ENCODE measurements at places on chromosomes 11 and 22. TPM values are rescaled to one million over a fixed set of nuclear protein-coding genes. Genes with fewer than 3 reads are reported as not detected.

The SYT8 gene
- not detected for total RNA-seq

The C11orf21 gene
- total RNA-seq = 88.9 TPM

The MS4A3 gene
- 0.40 TPM for total RNA-seq

The ZC3H12C gene
- total RNA-seq = 0.14 TPM

The CCDC81 gene
- total RNA-seq = 1.3 TPM

The MEI1 gene
- 72.9 TPM for total RNA-seq

The RAG2 gene
- total RNA-seq = not detected

The LAMTOR1 gene
- 66.4 TPM for total RNA-seq

The BIRC3 gene
- 82.6 TPM for total RNA-seq

DNA sequence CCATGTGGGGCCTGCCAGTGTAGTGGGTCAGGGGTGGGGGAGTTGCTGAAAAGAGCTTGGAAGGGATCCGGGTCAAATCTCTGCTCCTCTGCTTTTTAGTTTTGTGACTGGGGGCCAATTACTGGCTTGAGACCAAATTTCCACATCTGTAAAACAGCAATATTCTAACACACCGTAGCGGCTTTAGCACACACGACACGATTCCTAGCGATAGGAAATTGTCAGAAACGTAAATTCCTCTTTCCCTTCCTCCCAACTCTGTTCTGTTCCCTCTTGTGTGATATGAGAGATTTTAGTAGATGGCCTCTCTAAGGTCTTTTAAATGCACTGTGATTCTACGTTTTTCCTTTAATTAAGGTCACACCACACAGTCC lies 71.9 kb downstream of the MICAL2 start:
- H3K4me3 ChIP-seq = no peak overlapping the region
- no peak for DNase-seq
- H3K4me1 ChIP-seq = peaks cover 10% of the 10 kb centered on the region
- H3K27me3 ChIP-seq = no peaks in the 10 kb centered on the region
- no peaks in the 10 kb centered on the region for H3K36me3 ChIP-seq
- no peak overlapping the region for H3K27ac ChIP-seq

DNA sequence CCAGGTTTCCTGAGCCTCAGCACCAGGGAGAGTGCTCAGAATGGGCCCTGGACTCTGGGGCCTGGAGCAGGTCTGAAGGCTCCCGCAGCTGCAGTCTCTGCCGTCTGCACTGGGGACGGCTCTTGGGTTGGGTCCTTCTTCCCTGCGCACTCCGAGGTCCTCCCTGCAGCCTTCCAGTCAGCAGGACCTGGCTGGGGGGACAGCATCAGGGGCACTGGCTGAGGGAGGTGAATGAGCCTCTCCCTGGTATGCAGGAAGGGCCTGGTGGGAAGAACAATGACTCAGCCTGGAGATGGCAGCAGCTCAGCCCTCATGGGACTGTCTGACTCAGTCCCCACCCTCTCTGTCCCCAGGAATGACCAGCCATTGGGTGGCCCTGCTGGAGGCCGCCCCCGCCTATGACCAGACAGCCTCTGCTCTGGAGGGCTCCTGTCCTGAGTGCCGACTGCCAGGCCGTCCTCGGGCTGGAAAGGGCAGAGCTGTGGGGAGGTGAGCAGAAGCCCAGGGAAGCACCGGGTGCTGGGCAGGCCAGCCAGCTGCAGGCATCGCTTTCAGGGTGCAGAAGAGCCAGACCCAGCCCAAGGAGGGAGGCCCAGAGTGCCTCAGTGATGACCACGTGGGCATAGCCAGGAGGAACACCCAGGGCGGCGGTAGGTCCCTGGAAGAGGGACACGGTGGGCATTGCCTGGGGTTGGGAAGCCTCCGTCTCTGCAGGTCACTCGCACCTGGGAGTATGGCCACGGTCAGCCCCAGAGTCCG lies 455.0 kb downstream of the BRD1 start:
- no peak overlapping the region for H3K4me3 ChIP-seq
- no peaks in the 10 kb centered on the region for H3K27me3 ChIP-seq
- DNase-seq = no peak
- H3K27ac ChIP-seq = no peak overlapping the region
- H3K4me1 ChIP-seq = no peaks in the 10 kb centered on the region
- H3K36me3 ChIP-seq = no peaks in the 10 kb centered on the region

- peak; percentile 36 for DNase-seq
- peaks cover 32% of the 10 kb centered on the region for H3K36me3 ChIP-seq
- no peaks in the 10 kb centered on the region for H3K27me3 ChIP-seq
Observed at GRCh38 chr11:72831521-72832300, 17.5 kb downstream of the ATG16L2 start.

- H3K4me1 ChIP-seq = no peaks in the 10 kb centered on the region
- H3K27me3 ChIP-seq = peaks cover 8% of the 10 kb centered on the region
- DNase-seq = no peak
- H3K36me3 ChIP-seq = no peaks in the 10 kb centered on the region
- H3K4me3 ChIP-seq = no peak overlapping the region
- no peak overlapping the region for H3K27ac ChIP-seq
Observed at GRCh38 chr11:77223797-77224196, 77.7 kb downstream of the GDPD4 start.

GRCh38 chr11:92136797-92137196 lies 87.8 kb upstream of the FAT3 start:
- no peaks in the 10 kb centered on the region for H3K36me3 ChIP-seq
- no peak overlapping the region for H3K4me3 ChIP-seq
- no peak for DNase-seq
- H3K4me1 ChIP-seq = no peaks in the 10 kb centered on the region
- no peak overlapping the region for H3K27ac ChIP-seq

- H3K4me1 ChIP-seq = peaks cover 2% of the 10 kb centered on the region
- no peak for DNase-seq
- peak overlapping the region; percentile 89 for H3K27ac ChIP-seq
Observed at GRCh38 chr22:46295277-46295971, 1.2 kb upstream of the GTSE1 start.

DNA sequence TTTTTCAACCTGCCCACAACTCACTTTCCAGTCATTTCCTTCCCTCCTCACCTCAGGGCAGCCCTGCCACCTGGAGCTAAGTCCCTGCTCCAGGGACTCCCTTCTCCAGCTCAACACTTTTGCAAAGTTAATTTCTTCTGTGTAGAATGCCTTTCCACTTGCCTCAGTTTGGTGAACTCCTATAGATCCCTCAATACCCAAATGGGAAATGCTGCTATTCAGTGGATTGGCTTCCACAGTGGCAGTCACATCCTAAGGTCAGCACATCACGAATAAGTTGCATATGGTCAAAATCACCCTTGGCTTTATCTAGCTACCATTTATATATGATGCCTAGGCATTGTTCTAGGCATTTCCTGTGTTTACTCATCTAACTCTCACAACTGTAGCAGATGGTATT lies 23.6 kb downstream of the GDPD5 start:
- no peaks in the 10 kb centered on the region for H3K4me1 ChIP-seq
- no peaks in the 10 kb centered on the region for H3K36me3 ChIP-seq
- no peak overlapping the region for H3K27ac ChIP-seq
- no peak overlapping the region for H3K4me3 ChIP-seq
- peaks cover 3% of the 10 kb centered on the region for H3K27me3 ChIP-seq
- DNase-seq = no peak

DNA sequence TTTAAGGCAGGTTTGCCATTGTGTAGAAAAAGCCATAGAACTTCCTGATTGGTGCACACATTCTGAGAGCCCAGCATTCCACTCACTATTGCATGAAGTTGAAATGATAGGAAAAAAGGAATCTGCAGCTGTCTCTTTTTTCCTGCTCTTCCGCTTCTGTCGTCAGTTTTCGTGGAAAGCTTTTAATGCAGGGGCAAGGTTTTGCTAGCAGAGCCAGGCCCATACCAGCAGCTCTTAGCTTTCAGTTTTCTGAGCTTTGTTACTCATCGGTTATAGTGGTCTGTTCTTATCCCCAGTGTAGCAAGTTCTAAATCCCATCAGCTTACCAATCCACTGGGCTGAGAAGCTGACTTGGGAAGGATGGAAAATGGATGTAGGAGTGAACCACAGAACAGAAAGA lies 162.9 kb upstream of the TTC12 start:
- H3K4me3 ChIP-seq = no peak overlapping the region
- no peaks in the 10 kb centered on the region for H3K36me3 ChIP-seq
- H3K27me3 ChIP-seq = no peaks in the 10 kb centered on the region
- no peaks in the 10 kb centered on the region for H3K4me1 ChIP-seq

DNA sequence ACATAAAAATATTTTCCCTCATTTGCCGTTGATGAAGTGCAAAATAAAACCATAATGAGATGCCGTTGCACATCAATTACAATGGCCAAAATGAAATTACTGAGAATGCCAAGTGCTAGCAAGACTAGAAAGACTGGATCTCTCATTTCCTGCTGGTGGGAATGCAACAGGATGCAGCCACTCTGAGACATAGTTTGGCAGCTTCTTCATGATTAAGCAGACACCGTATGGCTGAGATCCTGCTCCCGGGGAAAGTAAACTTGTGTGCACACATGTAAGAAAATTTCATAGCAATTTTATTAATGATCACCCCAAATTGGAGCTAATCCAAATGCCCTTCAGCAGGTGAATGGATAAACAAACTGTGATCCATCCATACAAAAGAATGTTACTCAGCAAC lies 1013.2 kb downstream of the TBC1D22A start:
- H3K27me3 ChIP-seq = peaks cover 4% of the 10 kb centered on the region
- no peaks in the 10 kb centered on the region for H3K4me1 ChIP-seq
- no peak overlapping the region for H3K4me3 ChIP-seq

GRCh38 chr11:124950601-124951330 lies 3.2 kb upstream of the CCDC15 start:
- peak overlapping the region; percentile 68 for H3K27ac ChIP-seq
- no peaks in the 10 kb centered on the region for H3K27me3 ChIP-seq
- H3K4me1 ChIP-seq = peaks cover 40% of the 10 kb centered on the region
- no peak overlapping the region for H3K4me3 ChIP-seq
- no peaks in the 10 kb centered on the region for H3K36me3 ChIP-seq
- peak; percentile 26 for DNase-seq

DNA sequence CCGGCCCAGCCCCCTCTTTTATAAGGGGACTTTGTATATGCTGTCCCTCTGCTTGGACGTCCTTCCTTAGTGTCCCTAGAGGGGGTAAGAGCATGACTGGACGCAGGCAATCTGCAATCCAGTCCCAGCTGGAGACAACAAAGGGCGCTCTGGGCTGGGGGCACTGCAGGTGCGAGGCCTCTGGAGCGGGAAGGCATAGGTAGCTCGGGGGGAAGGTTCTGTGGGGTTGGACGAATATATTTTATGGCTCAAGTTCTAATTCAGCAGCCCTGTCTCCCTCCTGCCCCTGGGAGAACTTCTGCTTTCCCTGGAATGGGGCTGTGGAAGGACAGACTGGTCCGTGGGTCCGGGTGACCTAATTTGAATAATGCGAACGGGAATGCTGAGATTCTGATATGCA lies 40.0 kb downstream of the KCNJ4 start:
- no peak overlapping the region for H3K4me3 ChIP-seq
- H3K36me3 ChIP-seq = no peaks in the 10 kb centered on the region
- peaks cover 8% of the 10 kb centered on the region for H3K4me1 ChIP-seq
- H3K27ac ChIP-seq = no peak overlapping the region
- no peak for DNase-seq

- no peaks in the 10 kb centered on the region for H3K4me1 ChIP-seq
- no peak for DNase-seq
- H3K4me3 ChIP-seq = no peak overlapping the region
- H3K36me3 ChIP-seq = no peaks in the 10 kb centered on the region
Observed at GRCh38 chr11:114343020-114343419, 46.8 kb downstream of the NNMT start.

- H3K4me3 ChIP-seq = no peak overlapping the region
- H3K27ac ChIP-seq = no peak overlapping the region
- DNase-seq = no peak
Observed at GRCh38 chr11:6202041-6202440, 3.0 kb downstream of the OR52W1 start.

- no peaks in the 10 kb centered on the region for H3K36me3 ChIP-seq
- peaks cover 5% of the 10 kb centered on the region for H3K27me3 ChIP-seq
- H3K4me3 ChIP-seq = no peak overlapping the region
- no peak overlapping the region for H3K27ac ChIP-seq
- peaks cover 15% of the 10 kb centered on the region for H3K4me1 ChIP-seq
Observed at GRCh38 chr11:126059238-126059781, 3.4 kb downstream of the CDON start.

GRCh38 chr11:15780837-15781236 lies 575.5 kb downstream of the SOX6 start:
- no peak overlapping the region for H3K27ac ChIP-seq
- H3K36me3 ChIP-seq = no peaks in the 10 kb centered on the region
- H3K4me3 ChIP-seq = no peak overlapping the region
- no peaks in the 10 kb centered on the region for H3K27me3 ChIP-seq
- DNase-seq = no peak

- no peak overlapping the region for H3K27ac ChIP-seq
- H3K27me3 ChIP-seq = no peaks in the 10 kb centered on the region
- H3K4me1 ChIP-seq = no peaks in the 10 kb centered on the region
- H3K4me3 ChIP-seq = no peak overlapping the region
- DNase-seq = no peak
Observed at GRCh38 chr11:45556851-45557707, 108.3 kb downstream of the CHST1 start.

GRCh38 chr11:44416776-44417175 lies 106.8 kb upstream of the ALX4 start:
- peaks cover 2% of the 10 kb centered on the region for H3K27me3 ChIP-seq
- H3K27ac ChIP-seq = no peak overlapping the region
- no peak for DNase-seq
- H3K4me1 ChIP-seq = no peaks in the 10 kb centered on the region

- no peaks in the 10 kb centered on the region for H3K36me3 ChIP-seq
- no peak for DNase-seq
- H3K27me3 ChIP-seq = no peaks in the 10 kb centered on the region
- no peak overlapping the region for H3K27ac ChIP-seq
- H3K4me1 ChIP-seq = no peaks in the 10 kb centered on the region
Observed at GRCh38 chr11:131928992-131929391, 558.6 kb downstream of the NTM start.

DNA sequence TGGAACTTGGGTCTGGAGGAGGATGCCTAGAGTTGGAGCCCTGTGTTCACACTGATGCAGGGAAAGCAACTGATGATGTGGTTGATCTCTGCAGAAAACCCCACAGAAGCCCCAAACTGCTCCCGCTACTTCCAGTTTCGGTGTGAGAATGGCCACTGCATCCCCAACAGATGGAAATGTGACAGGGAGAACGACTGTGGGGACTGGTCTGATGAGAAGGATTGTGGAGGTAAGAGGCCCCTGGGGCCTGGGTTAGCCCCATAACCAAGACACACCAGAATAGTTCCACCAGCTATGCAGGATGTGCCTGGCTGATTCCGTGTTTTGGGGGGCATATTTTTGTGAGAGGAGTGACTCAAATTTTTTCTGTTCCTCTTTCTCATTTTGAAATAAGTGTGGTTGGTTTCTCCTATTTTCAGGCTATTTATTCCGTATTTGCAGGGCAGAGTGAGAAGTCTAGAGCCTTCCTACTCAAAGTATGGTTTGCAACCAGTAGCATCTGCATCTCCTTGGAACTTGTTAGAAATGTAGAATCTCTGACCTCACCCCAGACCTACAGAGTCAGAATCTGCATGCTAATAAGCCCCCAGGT lies 137.3 kb upstream of the SORL1-AS1 start:
- no peak overlapping the region for H3K4me3 ChIP-seq
- peaks cover 4% of the 10 kb centered on the region for H3K4me1 ChIP-seq
- no peak for DNase-seq
- peaks cover 98% of the 10 kb centered on the region for H3K36me3 ChIP-seq
- no peaks in the 10 kb centered on the region for H3K27me3 ChIP-seq

All from T-cell (primary cell).